ENCODE measurements at places on chromosomes 1 and 21.

DNA sequence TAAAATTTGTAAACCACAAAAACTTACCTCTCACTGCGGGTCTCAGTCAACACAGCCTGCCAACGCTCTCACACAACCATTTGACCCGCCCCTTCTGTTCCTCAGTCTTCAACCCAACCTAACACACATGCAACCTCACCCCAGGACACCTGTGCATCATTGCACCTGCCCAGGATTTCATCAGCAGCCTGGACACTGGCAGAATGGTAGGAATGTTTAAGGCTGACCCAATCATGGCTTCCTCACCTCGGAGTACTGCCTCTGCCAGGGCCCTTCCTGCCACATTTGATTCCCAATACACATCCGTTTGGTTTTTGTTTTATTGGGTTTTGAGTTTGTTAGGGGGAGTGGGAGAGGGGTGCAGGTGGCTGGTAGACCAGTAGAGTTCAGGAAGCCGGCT is 40.7 kb downstream of the TOMM20 start:
- DNase-seq = no peak

DNA sequence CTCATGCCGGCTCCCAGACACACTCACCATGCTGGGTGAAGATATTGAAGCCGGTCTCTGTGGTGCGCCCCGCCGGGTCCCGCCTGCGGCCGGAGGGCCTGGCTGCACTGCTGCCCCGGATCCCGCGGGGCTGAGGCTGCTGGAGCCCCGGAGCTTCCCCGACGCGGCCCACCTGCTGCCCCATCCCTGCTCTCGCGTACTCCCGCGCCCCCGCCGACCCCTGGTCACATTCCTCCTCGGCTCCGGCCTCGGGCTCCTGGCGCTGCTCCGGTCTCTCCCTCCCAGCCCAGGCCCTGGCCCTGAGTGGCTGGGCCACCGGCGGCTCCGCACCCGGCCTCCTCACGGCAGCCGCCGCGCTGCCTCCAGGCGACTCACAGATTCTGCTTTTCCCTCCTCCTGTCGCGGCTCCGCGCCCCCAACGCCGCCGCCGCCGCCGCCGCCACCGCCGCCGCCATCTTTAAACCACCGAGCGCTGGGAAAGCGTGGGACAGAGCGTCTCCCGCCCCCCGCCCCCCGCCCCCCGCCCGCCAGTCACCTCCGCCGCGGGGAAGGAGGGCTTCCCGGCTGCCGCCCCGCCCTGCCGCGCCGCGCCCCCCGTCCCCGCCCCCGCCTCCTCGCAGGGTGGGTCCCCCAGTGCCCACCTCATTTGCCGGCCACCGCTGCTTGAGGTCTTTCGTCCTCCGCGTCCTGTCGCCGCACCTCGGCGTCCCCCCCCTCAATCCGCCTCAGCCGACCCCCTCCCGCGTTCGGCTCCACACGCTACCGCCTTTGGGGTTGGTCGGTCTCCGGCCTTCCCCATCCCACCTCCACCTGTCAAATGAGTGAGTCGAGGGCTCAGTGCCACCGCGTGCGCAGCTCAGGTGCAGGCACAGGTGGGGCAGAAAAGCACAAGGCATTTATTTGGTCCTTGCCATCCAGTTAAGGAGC is at the start of gene ABL2:
TSS of gene ABL2 (minus strand) at position 464 of the 927 bp plus-strand sequence. CDS start at position 184, 280 bp downstream.
- peak; percentile 6 for DNase-seq

GRCh38 chr1:53025034-53025768 is 36.8 kb upstream of the PODN start:
- DNase-seq = no peak

- no peak for DNase-seq
These were observed 277.2 kb upstream of the VAMP3 start for GRCh38 chr1:7493711-7494454.

DNA sequence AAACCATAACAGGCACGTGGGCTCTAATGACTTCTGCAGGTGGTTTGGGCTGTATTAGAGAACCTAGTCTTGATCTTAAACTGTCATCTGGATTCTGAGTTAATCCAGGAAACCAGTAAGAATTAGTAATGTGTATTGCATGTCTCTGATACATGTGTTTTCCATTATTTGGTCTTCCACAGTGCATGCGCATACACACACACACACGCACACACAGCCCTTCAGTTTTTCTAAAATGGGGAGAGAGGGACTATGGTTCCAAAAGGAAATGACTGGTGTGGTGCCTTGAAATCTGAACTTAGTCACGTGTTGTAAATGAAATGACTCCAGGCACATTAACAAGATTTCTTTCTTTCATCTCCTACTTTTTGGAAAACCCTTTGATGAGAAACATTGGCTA is 67.6 kb downstream of the OLFML2B start:
- DNase-seq = no peak

- peak; percentile 27 for DNase-seq
These were observed 83.2 kb downstream of the TM2D1 start for GRCh38 chr1:61641578-61642336.

- no peak for DNase-seq
These were observed 270.2 kb upstream of the CSF3R start for GRCh38 chr1:36752891-36753361.

- DNase-seq = no peak
These were observed 64.6 kb upstream of the WDR26 start for GRCh38 chr1:224499204-224499603.

GRCh38 chr1:205147191-205147835 is 25.5 kb upstream of the RBBP5 start:
- DNase-seq = no peak

- no peak for DNase-seq
These were observed 2.8 kb upstream of the MTF2 start for GRCh38 chr1:93076268-93076667.

All from activated T-helper 1 cell treated with anti-CD3 and anti-CD28 coated beads, Interleukin-2, amount 50 U/mL, for 16 hours (primary cell).